Cerebellar nuclear complex (tissue), 1 donor: ENCODE measurements at places on chromosomes 3 and 15.

DNA sequence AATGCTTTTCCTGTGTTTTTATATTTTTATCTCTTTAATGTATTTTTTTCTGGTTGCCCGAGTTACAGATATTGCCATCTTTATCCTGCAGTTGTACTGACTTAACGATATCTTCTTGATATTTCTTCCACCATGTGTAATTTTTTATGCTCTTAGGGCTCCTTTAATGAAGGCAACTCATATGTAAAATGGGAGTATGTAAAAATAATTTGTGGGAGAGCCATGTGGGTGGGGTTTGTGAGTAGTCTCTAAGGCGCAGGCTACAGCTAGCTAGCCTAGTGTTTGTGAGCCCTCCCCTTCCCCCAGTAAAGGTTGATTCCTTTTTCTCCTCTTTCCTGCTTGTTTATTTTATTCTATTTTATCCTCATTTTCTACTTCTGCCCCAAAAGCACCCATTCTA lies 38.1 kb downstream of the UBE2E1 start:
- no peak for DNase-seq

DNA sequence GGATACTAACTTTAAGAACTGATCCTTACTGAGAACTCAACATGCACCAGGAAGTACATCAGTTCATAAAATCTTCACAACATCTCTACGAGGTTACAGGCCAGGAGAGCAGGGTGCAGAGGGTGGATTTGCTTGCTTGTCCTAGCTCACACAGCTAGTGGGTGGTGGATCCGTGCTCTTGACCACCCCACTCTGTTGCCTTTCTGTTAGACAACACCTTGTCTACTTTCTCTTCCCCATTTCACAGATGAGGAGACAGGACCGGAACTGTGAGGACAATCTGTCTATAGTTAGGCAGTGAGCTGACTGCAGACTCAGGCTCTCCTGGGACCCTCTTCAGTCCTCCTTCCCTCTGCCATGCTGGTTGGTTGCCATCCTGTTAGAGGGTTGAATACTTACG lies 221.7 kb upstream of the TLE3 start:
- DNase-seq: no peak

- no peak for DNase-seq
These were observed 6.2 kb downstream of the STIMATE start for GRCh38 chr3:52891164-52891563.

- DNase-seq: no peak
These were observed 705.3 kb upstream of the NAALADL2 start for GRCh38 chr3:174153871-174154270.

DNA sequence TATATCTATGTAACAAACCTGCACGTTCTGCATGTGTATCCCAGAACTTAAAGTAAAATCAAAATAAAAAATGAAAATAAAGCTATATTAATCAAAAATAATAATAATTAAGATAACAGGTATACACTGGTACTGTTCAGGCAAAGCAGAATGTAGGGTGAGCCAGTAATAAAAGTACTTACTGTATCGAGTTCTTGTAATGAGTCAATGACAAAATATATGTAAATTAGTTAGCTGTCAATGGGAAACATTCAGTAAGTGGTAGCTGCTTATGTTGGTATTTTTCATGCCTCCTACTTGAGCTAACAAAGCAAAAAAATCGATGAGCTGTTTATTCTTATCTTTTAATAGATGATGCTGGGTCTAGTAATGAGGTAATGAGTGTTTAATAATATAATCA lies 93.2 kb downstream of the GBE1 start:
- DNase-seq: no peak

GRCh38 chr3:178840586-178840985 lies 231.0 kb downstream of the ZMAT3 start:
- DNase-seq: no peak

- no peak for DNase-seq
These were observed 6.8 kb upstream of the LRIG1 start for GRCh38 chr3:66507423-66508260.

DNA sequence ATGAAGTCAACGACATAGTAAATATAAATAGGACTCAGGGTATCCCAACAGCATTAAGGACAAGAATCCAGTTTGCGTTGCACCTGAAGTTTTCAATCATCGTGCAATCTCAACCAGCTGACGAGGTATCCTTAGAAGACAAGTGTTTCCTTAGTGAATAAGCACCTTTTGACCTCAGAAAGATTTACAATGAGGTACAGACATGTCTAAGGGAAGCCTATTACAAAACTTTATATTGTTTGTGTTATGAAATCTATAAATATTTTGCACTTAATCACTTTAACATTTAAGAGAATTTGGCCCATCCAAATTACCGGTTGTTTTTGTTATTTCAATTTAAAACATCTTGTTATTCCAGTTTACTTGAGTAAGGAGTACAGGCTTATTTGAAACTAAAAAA lies 64.9 kb upstream of the PRICKLE2 start:
- DNase-seq: no peak

- no peak for DNase-seq
These were observed 78.7 kb upstream of the PROK2 start for GRCh38 chr3:71863563-71864190.

DNA sequence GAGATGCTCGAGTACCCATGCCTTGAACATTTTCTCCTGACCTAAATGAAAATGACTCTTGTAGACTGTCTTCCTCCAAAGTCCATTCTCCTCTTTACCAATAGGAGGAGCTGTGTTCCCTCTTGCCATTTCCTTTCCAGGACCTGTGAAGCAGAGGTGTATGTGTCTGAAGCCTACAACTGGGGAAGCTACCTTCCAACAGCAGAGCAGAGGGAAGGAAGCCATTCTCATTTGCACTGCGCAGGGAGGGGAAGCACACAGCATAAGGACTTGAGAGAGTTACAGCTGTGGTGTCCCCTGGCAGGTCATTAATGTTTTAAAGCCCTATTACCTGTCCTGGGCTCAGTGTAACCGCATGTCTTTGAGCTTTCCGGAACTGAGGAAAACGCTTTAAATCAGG lies 38.7 kb downstream of the HSPBAP1 start:
- DNase-seq: no peak

GRCh38 chr3:121619691-121620090 lies 26.5 kb downstream of the FBXO40 start:
- DNase-seq: no peak

DNA sequence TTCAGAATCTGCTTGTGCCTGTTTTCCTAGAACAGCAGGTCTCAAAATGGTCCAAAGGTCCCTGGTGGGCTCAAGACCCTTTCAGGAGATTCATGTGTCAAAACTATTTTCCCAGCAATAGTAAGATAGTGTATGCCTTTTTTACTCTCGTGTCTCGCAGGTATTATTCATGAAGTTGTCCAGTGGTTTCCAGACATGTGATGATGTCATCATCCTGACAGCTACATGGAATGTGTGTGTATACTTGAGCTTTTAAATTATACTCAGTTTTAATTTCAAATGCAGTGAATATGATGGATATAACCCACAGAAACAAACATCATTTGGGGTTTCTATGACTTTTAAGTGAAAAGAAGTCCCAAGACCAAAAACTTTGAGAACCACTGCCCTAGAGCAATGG lies 288.6 kb downstream of the NTRK3 start:
- no peak for DNase-seq

- DNase-seq: no peak
These were observed 351.5 kb upstream of the ICE2 start for GRCh38 chr15:60830479-60830878.

DNA sequence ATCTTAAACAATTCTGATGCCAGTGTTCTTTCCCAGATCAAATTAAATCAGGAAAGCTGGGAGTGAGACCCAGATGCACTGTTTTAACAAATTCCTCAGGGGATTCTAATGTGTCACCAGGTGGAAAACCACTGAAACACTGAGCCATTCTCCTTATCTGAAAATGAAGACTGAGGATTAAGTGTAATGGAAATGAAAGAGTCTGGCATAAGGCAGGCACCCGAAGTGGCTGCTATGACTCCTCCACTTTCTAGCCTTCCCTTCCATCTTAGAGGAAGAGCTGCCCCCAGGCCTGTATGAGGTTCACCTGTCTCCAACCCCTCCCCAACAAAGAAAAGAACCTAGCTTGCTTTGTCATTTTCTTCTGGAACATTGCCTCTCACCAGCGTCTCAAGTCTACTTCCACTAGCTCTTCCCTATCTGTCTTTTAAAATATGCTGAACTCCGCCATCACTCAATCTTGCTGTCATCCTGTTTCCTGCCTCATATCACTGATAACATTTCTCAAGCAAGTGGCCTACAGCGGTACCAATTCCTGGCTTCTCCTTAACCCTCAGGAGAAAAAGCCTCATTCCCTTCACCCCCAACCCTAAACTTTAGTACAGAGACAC lies 13.7 kb upstream of the ABHD2 start:
- no peak for DNase-seq

- DNase-seq: no peak
These were observed 231.8 kb downstream of the SQOR start for GRCh38 chr15:45866616-45867015.

- no peak for DNase-seq
These were observed 197.0 kb upstream of the ZPLD1 start for GRCh38 chr3:102237838-102238237.

- DNase-seq: no peak
These were observed 9.9 kb upstream of the EID1 start for GRCh38 chr15:48868023-48868422.

- no peak for DNase-seq
These were observed 107.8 kb downstream of the MBNL1 start for GRCh38 chr3:152376351-152377183.

DNA sequence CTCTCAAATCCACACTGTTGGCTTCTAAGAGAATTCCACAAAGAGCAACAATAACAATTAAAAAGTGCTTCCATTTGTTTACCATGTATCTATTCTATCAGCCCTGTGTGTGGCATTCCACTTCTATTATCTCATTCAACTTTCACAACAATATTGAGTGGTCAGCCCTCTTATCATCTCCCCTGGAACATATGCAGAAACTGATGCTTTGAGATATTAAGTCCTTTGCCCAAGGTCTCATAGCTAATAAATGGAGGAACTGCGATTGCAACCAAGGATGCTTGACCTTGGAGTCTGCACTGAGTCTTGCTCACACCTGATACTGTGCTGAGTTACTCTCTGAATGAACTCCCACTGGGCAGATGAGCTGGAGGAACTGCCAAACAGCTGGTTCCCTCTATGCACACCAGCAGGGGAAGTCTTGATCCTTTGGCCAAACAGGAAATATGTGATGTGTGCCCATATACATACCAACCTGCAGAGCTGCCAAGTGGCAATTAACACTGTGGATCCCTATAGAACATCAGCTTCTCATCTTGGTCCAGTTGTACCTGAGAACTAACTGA lies 144.7 kb upstream of the WNT5A start:
- DNase-seq: no peak

DNA sequence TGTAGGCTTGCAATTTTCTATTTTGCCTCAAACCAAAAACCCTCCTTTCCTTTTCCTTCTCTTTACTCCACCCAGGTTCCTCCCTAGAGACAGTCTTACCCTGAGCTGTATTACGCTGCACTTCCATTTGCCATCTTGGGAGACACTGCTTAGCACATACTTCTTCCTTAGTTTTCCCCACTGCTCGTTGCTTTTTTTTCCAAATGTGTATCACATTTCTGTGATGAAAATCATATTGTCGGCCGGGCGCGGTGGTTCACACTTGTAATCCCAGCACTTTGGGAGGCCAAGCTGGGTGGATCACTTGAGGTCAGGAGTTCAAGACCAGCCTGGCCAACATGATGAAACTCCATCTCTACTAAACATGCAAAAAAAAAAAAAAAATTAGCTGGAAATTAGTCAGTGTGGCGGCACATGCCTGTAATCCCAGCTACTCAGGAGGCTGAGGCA lies 29.5 kb downstream of the POPDC2 start:
- no peak for DNase-seq

DNA sequence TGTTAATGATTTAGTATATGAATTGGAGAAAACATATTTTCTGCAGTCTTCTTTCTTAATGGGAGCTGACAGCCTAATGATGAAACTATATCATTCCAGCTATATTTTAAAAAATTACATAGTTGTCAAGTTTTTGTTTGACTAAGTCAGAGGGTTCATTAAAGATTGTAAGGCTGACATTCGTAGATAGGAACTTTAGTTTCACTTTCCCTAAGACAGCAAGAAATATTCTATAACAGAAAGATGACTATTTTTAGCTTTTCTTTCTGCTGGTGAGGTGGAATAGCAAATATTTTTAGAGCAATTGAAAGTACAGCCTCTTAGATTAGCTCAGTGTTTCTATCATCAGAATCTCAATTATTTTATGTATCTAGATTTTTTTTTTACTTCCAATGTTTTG lies 60.2 kb downstream of the PIAS1 start:
- no peak for DNase-seq

DNA sequence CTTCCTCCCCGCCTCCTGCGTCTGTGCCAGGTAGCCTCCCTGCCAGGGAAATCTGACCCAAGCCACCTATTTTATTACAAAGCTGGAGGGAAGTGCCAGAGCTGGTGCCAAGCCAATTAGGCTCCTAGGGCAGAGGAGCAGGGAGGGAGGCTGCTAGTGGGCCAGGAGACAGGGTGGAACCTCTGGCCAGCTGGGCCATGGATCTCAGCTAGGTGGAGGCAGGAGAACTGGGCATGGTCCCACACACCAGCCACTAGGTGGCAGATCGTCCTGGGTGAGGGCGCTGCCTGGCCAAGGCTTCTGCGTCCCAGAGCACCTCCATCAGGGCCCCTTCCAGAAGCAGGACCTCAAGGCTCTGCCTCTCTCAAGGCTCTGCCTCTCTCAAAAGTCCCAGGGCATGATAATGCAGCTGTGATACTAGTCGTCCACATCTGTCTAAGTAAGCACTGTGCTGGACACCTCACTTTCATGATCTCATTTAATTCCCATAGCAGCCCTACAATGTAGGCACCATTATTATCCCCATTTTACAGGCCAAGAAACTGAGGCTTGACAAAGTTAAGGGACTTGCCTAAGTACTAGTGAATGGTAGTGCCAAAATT lies 4.5 kb upstream of the RFT1 start:
- DNase-seq: no peak

- DNase-seq: no peak
These were observed 45.1 kb downstream of the ADAMTSL3 start for GRCh38 chr15:83699028-83699427.

DNA sequence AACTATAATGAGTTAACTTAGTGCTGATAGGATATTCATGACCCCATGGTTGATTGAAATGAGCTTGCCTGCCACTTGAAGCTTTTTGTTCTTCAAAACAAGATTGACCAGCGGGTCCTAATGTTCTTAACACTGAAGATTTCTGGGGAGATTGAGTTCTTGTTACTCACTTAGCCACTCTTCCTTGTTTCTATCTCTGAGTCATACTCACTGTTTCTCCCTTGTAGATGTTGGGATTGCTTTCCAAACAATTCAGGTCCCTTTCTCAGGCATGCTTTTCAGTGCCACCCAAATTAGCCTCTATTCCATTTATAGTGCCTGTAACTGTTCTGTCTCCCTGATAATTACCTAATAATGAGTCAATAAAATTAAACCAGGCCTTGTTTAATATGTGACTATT lies 517.0 kb downstream of the SQOR start:
- no peak for DNase-seq

DNA sequence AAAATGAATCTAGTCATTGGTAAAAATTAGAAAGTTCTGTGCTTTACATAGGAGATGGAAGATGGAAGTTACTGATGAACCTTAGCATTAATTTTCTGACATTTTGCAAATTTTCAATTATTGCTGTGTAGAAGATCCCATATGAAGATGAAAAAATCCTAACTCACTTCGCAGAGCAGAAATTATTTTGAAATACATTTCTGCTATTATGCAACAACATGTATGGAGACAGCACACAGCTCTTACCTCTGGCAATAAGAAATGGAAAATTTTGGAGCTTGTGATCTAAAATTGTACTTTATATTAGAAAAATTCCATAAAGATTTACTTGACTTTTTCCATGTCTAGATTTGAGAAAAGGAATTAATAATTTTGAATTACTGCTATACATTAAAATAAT lies 177.9 kb downstream of the WDR72 start:
- no peak for DNase-seq
